ENCODE measurements at places on chromosomes 5 and 9.

GRCh38 chr5:150114773-150115408, 28.5 kb upstream of the CSF1R start:
- no peak for DNase-seq

GRCh38 chr5:176929654-176930053, 30.5 kb upstream of the HK3 start:
- no peak for DNase-seq

DNA sequence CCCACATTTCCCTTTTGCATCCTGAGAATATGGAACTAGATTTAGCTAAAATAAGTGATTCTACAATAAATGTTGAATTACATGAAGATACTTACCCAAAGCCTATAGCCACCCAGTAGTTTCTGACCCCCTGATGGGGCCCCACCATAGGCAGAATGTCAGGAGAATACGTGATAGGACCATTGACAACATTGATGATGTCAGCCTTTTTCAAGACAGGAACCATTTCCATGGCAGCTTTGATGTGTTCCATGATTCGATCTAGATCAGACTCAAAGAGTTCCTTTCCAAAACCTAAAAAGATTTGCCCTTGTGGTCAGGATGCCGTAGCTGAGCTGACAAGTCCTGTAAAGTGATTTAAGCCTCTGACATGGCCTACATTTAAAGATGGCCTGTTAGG, 27.3 kb downstream of the DMGDH start:
- no peak for DNase-seq

- DNase-seq: no peak
Observed at GRCh38 chr5:140224658-140225057, 49.7 kb downstream of the CYSTM1 start.

DNA sequence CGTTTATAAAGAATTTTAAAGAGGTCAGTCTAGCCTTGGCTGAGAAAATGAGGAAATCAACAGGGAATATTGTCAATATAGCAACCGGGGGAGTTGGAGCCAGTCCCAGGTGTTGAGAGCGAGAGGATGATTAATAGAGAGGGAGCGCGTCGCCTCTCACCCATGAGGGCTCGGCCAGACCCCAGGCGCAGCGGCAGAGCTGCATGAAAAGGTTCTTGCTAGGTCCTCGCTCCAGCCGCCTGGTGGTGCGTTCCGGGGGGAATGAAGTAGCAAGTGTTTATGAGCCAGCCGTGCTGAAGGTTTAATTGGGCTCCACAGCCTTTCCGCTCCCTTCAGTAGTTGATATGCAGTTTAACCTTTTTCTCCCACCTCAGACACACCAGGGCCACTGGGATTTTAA, 167.3 kb upstream of the IRX1 start:
- DNase-seq: no peak
